ENCODE measurements at places on chromosomes 2 and 18.

GRCh38 chr18:22726469-22726868 is 206.7 kb upstream of the RBBP8 start:
- no peak for DNase-seq

- DNase-seq = no peak
These were observed 230.8 kb downstream of the ATAD2B start for GRCh38 chr2:23695890-23696751.

DNA sequence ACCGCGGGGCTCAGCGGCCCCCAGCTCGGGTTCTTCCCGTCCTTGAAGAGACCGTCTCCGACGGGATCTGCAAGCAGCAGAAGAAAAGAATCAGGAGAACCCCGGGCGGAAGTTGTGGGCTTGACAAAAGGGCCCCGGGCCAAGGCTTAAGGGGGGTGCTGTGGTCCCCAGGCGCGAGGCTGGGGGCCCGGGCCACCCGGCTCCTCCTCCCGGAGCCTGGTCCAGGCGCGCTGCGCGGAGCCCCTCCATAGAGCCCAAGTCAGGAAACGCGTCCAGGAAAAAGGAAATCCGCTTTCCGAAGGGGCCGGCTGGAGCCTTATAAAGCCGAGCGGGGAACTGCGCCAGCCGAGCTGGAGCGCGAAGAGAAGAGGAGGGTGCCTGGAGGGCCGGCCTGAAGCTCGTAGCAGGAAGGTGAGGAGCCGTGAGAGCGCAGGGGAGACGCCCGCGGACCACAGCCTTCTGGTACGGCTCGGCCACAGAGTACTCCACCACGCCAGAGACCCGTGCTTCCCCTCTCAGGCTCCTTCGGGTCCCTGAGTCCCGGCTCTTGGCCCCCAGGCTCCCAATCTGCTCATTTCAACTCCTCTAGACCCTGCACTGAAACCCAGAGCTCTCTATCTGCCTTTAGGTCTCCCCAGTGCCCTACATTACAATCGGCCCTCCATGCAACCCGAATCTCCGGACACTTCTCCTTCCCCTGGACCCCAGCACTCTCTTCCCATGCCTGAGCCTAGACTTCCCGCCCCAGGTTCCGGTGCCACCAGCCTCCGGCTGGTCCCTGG is 554 bp downstream of the FEV start:
- DNase-seq = no peak

DNA sequence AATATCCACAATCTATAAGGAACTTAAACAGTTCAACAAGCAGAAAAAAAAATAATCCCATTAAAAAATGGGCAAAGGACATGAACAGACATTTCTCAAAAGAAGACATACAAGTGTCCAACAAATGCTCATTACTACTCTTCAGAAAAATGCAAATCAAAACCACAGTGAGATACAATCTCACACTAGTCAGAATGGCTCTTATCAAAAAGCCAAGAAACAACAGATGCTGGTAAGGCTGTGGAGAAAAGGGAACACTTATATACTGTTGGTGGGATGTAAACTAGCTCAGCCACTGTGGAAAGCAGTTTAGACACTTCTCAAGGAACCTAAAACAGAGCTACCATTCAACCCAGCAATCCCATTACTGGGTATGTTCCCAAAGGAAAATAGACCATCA is 7.2 kb upstream of the CRYGB start:
- no peak for DNase-seq

DNA sequence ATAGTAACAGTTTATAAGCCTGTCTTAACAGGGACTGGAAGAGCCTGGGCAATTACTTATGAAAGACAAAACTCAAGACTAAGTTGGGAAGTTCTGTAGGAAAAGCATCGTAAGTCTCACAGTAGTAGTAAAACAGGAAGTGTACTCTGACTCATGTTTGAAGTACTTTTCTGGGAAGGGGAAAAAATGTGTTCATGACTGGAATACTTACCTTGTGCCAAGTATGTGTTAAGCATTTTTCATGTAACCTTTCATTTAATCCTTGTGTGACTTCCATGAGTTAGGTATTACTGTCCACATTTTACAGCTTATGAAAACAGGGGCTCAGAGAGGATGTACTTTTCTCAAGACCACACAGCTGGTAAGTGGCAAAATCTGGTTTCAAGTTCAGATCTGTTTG is 13.7 kb upstream of the SKOR2 start:
- DNase-seq = no peak

- DNase-seq = no peak
These were observed 146.7 kb upstream of the SMIM21 start for GRCh38 chr18:75574187-75574586.

- DNase-seq = no peak
These were observed 5.3 kb downstream of the ITM2C start for GRCh38 chr2:230869914-230870543.

GRCh38 chr2:59297816-59298215 is 1056.7 kb upstream of the FANCL start:
- no peak for DNase-seq

DNA sequence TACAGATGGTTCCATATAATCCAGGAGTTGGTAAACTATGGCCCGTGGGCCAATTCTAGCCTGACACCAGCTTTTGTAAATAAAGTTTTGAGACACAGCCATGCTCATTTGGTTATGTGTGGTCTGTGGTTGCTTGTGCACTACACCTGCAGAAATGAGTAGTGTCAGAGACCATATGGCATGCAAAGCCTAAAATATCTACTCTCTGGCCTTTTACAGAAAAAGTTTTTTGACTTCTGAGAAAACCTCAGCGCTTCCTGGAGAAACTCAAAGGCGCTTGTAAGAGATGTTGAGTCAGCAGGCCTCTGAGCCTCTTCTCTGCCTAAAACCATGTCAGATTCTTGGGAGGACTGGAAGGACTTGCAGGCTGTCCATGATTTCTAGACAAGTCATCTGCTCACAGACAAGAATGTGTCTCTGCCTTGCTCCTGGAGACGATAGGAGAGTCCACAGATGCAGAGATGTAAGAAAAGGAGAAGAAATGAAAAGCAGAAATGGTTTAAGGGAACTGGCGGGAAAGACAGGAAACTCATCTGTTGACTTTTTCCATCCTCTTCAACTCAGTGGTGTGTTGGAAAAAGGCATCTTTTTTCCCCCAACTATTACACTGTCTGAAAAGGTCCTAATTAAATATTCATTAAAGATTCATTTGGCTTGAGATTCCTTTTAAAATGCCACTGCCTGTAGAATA is 5.2 kb downstream of the TTC39C start:
- no peak for DNase-seq

GRCh38 chr2:48200620-48201293 is 294.5 kb upstream of the FBXO11 start:
- no peak for DNase-seq

- DNase-seq = no peak
These were observed 582 bp upstream of the RAB31 start for GRCh38 chr18:9707381-9708056.

DNA sequence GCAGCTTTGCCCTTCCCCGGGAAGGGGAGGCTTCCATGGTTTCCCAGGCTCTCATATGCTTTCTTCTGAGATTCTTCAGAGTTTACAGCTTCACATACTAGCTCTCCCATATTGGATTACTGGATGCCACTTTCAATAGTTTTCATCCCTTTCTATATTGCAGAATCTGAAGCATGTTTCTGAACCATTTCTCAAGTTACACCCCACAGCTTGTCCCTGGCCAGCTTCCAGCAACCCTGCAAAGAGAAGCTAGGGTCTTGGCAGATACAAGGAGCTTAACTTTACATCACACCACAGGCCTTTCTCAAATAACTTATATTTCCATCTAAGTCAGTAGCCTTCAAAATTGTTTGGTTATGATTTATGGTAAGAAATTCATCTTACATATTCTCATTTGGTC is 39.6 kb downstream of the LHCGR start:
- DNase-seq = no peak

DNA sequence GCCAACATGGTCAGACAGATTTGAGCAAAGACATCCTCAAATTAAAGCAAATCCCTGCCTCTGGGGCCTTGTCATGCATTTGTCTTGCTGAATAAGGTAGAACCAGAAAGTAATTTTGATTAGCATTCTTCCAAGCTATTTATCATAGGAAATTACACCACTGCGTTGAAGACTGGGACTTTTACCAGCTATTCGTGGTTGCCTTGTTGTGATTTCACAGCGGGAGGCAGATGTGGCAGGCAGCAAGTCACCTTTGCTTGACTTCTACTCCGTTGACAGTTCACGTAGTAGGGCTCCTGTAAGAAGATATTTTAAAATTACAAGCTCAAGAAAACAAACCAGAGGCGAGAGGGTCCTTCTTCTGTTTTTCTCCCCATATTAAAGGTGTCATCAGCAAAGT is 80.6 kb downstream of the EN1 start:
- no peak for DNase-seq

DNA sequence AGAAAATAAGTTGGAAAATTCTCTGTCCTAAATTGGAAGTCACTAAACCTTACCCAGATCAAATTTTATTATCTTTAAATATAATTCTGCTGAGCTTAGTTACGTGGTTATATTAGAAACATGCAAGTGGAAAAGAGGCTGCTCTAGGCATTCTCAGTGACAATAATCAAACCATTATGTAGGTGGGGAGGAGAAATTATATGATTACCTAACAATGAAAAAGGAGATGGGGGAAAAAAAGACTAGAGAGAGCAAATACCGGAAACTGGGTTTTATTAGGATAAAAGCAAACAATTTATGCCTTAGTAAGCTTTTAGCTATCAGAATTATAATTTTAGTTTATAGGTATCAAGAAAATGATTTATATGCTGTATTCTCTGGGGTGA is 53.2 kb downstream of the PHLPP1 start:
- DNase-seq = no peak

- DNase-seq = no peak
These were observed 183.4 kb downstream of the GALR1 start for GRCh38 chr18:77433076-77433475.

DNA sequence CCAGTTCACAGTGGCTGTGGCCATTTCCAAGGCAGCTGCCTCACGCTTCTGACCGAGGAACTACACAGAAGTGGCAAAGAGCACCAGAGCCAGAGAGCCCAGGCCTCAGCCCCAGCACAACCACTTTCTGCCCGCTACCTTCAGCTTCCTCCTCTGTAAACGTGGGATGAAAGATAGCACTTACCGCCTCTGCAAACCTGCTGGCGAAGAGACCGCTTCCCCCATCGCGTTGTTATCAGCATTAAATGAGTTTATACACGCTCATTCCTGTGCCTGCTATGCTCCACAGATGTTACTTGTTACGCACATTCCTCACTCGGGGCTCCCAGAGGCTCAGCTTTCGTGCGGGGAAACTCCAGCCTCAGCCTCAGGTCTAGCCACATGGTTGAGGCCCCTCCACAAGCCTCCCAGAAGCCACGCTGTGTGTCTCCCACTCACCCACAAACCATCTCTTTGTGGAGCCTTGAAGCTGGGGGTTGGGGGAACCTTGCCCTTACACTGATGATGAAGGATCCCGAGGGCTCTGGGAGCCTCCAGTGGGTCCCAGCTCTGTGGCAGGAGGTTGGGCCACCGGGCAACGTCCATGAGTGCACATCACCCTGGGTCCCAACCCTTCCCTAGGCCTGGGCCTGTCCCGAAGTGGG is 63.3 kb upstream of the SMAD7 start:
- DNase-seq = no peak

GRCh38 chr18:39801848-39802247 is 2153.2 kb upstream of the PIK3C3 start:
- DNase-seq = no peak

DNA sequence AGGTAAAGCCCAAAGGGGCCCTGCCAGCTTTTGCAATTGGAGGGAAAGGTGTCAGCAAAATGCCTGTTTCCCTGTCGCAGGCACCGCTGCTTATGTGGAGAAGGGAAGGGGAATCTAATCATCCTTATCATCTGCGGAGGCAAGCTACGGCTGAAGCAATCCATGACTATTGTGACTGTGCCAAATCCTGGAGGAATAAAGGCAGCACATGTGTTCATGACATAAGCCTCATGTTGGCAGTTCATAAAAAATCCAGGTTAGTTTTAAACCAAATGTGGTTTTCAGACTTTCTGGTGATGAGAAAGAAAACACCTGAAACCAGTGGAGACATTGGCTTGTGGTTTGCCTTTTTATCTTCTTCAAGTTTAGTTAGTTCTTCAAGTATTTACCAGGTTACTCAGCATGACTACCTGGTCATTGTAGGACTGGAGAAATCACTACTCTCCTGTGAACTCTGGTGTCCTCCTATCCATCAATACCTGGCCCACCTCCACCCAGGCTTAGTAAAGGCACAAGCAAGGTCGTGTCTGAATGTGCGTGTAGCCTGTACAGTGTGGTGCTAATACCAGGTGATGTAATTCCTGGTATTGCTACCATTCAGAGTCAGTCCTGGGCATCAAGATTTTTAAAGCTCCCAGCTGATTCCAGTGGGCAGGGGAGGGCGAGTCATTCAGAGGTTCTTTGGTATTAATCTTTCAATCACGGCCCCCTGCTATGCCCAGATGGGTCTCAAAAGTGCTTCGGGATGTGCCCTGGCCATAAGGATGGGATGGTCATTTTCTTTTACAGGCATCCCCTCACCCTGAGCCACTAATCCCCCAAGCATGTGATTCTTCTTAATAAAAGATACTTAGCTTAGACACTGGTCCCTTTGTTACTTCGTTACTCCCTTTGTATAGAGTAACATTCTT is 96.8 kb downstream of the TGFA start:
- no peak for DNase-seq

DNA sequence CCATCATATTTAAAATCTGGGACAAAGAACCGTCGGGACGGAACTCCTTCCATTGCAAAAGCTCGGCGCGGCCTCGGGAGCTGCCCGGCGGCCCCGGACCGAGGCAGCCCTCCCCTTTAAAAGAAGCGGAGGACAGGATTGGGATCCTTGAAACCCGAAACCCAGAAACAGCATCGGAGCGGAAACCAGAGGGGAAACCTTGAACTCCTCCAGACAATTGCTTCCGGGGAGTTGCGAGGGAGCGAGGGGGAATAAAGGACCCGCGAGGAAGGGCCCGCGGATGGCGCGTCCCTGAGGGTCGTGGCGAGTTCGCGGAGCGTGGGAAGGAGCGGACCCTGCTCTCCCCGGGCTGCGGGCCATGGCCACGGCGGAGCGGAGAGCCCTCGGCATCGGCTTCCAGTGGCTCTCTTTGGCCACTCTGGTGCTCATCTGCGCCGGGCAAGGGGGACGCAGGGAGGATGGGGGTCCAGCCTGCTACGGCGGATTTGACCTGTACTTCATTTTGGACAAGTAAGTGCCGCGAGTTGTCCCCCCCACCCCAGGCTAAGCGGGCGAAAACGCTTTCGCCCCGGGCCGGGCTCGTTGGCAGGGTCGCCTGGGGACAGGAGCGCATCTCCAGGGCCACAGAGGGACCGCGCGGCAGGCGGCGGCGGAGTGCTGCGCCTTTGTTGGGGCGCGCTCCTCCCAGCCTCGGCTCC is at the start of gene ANTXR1:
Gene ANTXR1 (plus strand): TSS at position 38 of the 698 bp plus-strand sequence. CDS start 321 bp downstream, at position 359.
- DNase-seq = no peak

- DNase-seq = no peak
These were observed 22.0 kb downstream of the PDCL3 start for GRCh38 chr2:100584816-100585215.

- no peak for DNase-seq
These were observed 341.2 kb downstream of the ZNF521 start for GRCh38 chr18:25010623-25011374.

GRCh38 chr2:19762142-19762541 is 139.6 kb downstream of the TTC32 start:
- no peak for DNase-seq
